ENCODE measurements at places on chromosomes 12 and 14.

DNA sequence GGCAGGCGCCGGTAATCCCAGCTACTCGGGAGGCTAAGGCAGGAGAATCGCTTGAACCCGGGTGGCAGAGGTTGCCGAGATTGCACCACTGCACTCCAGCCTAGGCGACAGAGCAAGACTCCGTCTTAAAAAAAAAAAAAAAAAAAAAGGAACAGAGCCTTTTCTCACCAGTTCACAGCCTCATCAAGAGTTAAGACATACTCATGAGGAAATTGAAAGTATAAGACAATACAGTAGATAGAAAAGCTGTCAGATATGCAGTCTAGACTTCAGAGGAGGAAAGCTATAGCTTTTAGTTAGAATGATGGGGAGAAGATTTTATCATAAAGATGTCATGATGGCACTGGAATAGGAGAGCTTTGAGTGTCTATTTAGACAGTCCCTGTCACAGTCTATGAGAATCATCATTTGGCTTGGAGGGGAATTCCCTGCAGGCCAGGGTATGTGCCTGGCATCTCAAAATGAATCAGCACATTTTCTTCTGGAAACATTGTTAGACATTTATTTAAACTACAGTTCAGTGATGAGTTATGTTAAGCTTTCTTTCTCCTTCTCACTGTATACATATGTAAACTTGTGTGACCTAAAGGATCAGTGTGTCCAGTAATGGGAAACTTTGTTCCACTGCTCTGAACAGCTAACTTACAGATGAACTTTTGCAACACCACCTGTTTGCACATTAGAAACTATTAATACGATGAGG is 2.9 kb upstream of the RAB35 start:
- DNase-seq = no peak

DNA sequence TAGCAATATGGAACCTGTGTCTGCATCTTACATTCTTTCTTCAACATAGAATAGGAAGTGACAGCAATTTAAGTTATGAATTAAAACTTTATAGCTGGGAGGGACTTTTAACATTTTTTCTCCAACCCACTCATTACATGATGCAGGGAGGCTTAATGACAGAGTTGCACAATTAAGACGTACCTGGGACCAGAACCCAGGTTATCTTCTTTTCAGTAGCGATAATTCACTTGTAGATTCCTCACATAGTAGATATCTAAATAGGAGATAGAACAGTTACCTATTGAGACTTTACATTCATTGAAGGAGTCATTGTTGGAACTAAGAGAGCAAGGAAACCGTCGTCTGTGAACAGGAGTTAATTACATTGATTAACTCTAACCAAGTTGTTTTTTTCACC is 5.1 kb downstream of the SRGAP1 start:
- no peak for DNase-seq

GRCh38 chr12:116955382-116956021 is 44.8 kb downstream of the FBXW8 start:
- no peak for DNase-seq

- DNase-seq = no peak
Measured at GRCh38 chr12:28367326-28367725, 177.1 kb downstream of the CCDC91 start.

GRCh38 chr12:84166812-84167211 is 745.8 kb downstream of the SLC6A15 start:
- no peak for DNase-seq

DNA sequence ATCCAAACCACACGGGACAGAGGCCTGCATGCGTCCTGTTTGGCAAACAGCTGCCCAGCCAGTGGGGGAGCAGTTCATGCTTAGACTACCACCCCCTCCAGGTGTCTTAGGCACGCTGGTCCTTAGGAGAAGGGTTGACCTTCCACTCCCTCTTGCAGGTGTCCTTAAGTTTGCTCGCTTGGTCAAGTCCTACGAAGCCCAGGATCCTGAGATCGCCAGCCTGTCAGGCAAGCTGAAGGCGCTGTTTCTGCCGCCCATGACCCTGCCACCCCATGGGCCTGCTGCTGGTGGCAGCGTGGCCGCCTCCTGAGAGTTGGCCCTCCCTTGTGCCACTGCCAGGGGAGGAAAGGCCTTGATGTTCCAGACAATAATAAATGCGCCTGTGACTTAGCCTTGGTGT is 1.8 kb downstream of the C12orf57 start:
- DNase-seq = no peak

DNA sequence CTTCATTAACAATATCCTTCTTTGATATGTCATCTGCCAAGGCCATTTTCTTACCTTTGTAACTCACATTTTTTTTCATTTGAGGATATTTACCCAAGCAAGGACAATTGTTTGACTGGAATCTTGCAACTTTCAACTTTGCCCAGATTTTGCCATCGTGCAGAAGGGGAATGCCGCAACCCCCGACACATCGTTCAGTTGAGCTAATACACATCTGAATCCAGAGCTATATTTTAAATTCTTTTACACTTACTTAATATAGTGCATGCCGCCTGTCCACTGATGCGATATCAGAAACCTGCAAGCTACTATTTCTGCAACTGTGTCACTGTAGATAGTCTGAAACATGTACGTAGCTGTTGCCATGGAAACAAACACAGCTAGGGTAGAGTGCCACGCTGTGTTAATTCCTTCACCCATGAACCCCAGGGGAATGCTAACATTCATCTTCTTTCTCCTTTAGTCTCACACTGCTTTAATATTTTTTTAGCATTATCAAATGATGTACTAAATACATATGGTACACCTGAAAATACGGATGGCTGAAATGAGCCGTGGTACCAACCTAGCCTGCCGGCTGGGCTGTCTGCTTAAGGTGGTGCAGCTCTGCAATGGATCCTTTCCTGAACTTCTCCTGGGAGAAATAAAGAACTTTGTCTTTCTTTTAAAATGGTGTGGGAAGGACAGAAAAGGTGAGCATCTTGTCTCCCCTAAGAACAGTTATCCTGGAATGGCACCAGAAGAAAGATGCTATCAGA is 77.0 kb upstream of the FOXN3 start:
- DNase-seq = no peak

DNA sequence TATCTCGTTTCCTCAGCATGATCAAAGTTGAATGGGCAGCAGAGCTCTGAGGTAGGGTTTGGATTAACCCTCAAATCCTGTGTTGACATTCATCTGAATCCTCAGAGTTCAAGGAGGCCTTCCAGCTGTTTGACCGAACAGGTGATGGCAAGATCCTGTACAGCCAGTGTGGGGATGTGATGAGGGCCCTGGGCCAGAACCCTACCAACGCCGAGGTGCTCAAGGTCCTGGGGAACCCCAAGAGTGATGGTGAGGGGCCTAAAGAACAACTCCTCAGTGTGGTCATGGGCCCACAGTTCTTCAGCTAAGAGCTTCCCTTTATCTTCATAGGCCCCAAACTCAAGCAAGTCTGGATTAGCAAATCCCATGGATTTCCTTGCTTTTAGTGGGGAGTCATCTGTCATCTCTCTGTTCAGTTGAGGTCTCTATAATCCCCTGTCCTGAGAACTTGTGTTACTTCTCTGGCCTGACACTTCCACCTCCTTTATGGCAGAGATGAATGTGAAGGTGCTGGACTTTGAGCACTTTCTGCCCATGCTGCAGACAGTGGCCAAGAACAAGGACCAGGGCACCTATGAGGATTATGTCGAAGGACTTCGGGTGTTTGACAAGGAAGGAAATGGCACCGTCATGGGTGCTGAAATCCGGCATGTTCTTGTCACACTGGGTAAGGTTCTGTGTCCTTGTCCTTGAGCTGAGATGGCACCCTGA is 1.5 kb downstream of the MYL6 start:
- DNase-seq = no peak

DNA sequence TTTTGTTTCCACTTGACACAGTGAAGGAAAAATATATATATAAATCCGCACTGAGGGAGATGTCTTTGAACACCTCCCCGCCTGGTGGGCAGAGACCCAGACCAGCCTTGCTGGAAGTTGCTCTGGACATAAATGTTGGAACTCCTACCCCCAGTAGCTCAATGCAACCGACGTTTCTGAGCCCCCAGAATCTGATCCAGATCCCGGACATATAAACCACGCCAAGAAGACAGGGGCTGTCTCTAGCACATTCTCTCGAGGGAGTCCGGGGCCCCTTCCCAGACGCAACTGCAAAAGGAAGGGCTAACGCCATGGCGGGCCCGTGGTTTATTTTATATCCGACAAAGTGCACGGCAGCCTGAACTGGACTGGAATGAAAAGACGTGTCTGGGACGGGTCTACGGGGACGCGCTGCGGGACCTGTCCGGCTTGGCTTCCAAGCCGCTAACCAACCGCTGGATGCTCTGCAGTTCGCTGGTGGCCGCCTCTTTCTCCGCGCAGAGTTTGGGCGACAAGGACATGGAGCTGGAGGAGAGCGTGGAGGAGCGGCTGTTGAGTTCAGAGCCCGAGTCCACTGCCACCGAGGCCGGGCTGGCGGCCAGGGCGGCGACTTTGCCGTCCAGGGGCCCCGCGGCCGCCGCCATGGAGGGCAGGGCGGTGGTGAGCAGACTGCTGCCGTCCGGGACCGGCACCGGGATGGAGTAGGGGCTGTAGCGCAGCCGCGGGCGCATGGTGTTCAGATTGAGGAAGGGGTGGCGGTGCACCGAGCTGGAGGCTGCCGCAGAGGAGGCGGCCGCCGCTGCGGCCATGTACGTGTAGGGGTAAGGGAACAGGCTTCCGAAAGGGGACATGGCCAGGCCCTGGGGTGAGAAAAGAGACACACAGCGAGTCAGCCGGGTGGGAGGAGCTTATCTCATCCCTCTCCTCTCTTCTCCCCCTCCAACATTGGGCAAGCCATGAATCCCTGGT is 12.2 kb downstream of the TBX3 start:
- DNase-seq = no peak

GRCh38 chr14:22566845-22567244 is 22.2 kb downstream of the DAD1 start:
- DNase-seq = no peak

- DNase-seq = no peak
Measured at GRCh38 chr12:46303039-46303666, 34.3 kb upstream of the SLC38A1 start.

- no peak for DNase-seq
Measured at GRCh38 chr14:101097109-101097793, 193.7 kb upstream of the RTL1 start.

DNA sequence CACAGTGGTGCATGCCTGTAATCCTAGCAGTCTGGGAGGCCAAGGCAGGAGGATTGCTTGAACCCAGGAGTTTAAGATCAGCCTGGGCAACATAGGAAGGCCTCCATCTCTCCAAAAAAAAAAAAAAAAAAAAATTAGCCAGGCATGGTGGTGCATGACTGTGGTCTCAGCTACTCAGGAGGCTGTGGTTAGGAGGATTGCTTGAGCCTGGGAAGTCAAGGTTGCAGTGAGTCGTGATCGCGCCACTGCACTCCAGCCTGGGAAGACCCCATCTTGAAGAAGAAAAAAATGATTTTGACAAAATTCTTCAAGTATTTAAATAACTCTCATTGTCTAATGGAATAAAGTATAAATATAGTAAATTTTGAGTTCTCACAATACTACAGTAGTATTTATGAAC is 219.2 kb upstream of the SSTR1 start:
- no peak for DNase-seq
